Stimulated activated CD8-positive, alpha-beta memory T cell treated with anti-CD3 and anti-CD28 coated beads, Interleukin-4, amount 100 ng/mL, for 48 hours (primary cell): ENCODE measurements at places on chromosomes 3 and 15.

DNA sequence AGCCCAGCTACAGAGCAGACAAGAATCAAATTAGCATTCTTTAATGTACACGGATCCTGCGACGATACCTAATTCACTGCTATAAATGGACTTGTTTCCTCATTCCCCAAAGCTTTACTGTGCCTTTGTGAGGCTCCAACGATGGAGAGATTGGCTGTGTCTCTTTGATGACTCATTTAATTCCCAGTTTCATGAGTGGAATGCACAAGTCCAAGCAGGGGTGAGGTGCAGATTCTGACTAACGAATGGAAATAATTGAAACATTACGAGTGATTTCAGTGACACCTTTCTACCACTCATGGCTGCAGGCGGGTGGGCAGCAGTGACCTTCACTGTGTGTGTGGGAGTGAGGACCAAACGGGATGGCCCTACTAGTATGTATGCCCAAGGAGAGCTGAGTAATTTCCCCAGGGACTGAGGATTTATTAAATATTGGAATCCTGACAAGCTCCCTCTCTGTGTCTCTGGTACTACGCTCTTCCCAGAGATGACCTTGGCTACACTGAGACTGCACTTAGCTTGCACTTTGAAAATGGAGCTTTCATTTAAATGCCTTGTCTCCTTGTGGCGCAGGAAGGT, 156.7 kb downstream of the CACNA2D3 start:
- no peak for DNase-seq

- DNase-seq = no peak
These were observed 50.3 kb upstream of the ACTL6A start for GRCh38 chr3:179512378-179512777.

DNA sequence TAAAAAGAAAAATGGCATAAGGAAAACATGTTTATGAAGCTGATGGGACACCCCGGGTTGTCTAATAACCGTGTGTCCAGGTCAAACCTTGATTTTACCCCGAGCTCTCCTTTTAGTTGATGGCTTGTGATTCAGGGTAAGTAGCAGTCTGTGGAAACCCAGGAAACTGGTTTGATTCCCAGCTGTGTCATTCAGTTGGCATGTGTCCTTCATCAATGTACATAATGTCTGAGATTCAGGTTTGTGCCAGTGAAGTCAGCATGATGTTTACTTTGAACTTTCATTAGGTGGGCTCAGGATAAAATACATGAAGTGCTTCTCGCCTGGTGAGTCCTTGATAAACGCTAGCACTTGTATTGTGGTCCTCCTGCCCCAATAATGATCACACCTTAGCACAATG, 4.3 kb upstream of the COPG1 start:
- no peak for DNase-seq

GRCh38 chr3:9100513-9100894, 137.2 kb upstream of the RAD18 start:
- DNase-seq = no peak

GRCh38 chr15:61036136-61036535, 193.0 kb downstream of the RORA start:
- DNase-seq = no peak

DNA sequence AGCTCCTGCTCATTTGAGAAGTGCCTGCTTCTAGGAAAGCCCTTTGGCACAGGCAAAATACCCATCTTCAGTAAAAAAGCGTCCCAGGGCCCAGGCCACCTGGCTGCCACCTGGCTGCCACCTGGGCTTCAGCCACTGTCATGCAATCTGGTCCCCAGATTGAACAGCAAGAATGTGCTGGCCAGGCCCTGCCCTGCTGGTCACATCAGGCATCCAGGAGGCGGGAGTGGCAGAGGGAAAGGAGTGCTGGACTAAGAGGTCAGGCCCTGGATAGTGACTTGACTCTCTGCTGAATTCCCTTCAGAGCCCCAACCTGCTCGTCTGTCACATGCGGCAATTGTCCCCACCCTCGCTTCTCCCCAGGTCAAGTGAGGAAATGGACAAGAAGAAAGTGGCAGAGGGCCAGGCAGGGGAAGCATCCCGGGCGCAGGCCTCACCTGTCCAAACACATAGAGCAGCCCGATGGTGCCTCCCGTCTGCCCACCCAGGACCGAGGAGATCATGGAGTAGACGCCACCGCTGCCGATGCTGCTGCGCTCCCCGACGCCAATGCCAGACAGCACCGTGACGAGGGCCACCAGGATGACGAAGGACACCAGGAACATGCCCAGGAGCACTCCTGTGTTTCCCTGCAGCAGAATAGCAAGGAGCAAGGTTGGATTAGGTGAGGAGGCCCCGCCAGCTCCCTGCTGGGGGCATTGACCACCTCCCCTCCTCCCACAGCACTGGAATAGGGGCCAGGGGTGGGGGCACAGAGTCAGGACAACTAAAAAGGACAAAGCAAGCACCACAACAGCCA, 25.5 kb downstream of the SLC12A8 start:
- DNase-seq = no peak
